ENCODE measurements at places on chromosomes 11 and 22. TPM values are rescaled to one million over a fixed set of nuclear protein-coding genes. Genes with fewer than 3 reads are reported as not detected.

The RAB1B gene
- total RNA-seq, result 173 TPM

The NAALAD2 gene
- total RNA-seq, result 8.5 TPM

The SLC22A8 gene
- total RNA-seq, result not detected

The FANCF gene
- 12.2 TPM for total RNA-seq

The SORL1 gene
- 16.5 TPM for total RNA-seq

The PKNOX2 gene
- 10.7 TPM for total RNA-seq

The RAD9A gene
- 13.1 TPM for total RNA-seq

The SERGEF gene
- total RNA-seq, result 38.8 TPM

The LARGE1 gene
- total RNA-seq, result 40.3 TPM

The SAC3D1 gene
- 16.8 TPM for total RNA-seq

Measured in adrenal gland (tissue), 19 donors.